ENCODE measurements at places on chromosomes 16 and 17.
A peak's percentile ranks its signal among the peaks of the same experiment; 100 is the strongest.

DNA sequence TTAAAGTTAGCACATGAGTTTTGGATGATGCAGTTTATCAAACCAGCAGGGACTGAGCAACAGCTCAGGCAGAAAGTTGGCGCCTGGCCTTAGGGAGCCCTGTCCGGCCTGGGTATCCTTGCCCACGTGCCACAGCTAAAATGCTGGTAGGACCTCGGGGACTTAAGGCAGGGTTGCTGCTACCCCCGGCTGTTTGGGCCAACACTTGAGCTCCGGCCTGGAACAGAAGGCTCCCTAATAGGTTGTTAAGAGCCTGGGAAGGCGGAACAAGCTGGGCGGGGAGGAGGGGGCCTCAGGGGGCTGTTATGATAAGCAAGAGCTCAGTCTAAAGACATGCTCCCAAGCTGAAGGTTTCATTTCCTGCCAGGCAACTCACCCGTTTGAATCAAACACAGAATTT is 39.7 kb downstream of the CUEDC1 start:
- no peak for DNase-seq

- no peak for DNase-seq
These were observed 42.2 kb downstream of the CCDC57 start for GRCh38 chr17:82170412-82170961.

- no peak for DNase-seq
These were observed 21.0 kb downstream of the MRM3 start for GRCh38 chr17:802901-803881.

DNA sequence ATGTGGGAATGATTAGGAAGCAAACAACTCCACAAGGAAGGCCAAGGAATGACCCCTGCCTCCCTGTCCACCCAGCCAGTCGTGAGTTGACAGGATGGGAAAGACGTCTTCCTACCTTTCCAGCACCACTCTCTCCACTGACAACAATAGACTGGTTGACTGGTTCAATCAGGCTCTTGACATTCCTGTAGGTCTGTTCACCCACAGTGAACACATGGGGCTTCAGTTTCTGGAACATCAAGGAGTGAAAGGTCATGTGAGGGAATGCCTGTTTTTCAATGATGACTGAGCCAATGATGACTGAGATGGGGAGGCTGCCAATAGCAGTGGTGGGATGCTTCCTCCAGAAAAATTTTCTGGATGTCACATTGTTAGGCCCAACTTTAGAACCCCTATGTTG is 9.6 kb downstream of the MYO19 start:
- peak; percentile 2 for DNase-seq

GRCh38 chr16:59905131-59905530 is 1171.0 kb upstream of the GOT2 start:
- DNase-seq: no peak

DNA sequence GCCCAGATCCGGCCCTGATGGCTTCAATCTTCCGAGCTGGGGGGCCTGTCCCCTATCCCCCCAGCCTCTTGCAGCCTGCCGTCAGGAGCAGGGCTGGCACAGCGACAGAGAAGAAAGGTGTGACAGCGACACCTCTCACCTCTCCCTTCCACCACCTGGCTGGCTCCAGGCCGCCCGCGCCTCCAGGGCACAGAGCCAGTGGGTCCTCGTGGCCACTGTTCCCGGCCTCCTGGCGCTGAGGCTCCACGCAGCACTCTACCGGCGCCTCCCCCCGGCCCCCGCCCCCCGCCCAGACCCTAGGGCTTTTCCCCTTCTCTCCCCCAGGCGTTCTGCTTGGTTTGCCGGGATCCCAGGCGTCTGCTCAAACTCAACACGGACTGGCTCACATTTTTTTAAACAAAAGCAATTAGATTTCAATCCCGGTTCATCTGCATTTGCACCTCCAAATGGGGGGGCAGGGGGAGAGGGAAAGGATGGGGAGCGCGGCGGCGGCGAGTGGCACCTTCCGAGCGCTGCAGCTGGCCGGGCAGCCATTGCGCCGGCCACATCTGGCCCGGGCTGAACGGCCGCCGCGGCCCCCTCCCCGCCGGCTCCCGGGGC is 12.8 kb upstream of the CBX8 start:
- no peak for DNase-seq

DNA sequence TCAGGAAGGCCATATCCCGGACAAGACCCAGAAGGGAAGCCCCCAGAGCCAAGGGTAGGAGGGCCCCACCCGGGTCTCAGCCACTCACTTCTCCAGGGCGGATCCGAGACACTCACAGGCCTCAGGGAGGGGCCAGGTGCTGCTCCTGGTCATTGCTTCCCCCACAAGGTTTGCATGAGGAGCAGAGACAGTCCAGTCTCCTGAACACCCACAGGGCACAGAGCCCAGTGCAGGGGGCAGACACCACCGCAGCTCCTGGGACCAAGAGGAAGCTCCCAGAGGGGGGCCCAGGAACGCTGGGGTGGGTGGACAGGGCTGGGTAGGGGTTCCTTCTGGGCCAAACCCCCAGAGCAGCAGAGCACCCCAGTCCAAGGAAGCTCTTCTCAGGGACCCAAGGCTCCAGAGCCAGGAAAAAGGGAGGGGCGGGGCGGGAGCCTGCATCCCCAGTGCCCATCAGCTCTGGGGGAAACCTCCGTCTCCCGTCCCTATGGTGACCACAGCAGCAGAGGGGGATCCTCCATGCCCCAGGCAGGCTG is 709 bp upstream of the MRPL28 start:
- DNase-seq: no peak

- DNase-seq: no peak
These were observed 32.8 kb upstream of the RCVRN start for GRCh38 chr17:9937901-9938300.

- peak; percentile 86 for DNase-seq
These were observed 80.5 kb downstream of the MYH13 start for GRCh38 chr17:10292057-10292937.

DNA sequence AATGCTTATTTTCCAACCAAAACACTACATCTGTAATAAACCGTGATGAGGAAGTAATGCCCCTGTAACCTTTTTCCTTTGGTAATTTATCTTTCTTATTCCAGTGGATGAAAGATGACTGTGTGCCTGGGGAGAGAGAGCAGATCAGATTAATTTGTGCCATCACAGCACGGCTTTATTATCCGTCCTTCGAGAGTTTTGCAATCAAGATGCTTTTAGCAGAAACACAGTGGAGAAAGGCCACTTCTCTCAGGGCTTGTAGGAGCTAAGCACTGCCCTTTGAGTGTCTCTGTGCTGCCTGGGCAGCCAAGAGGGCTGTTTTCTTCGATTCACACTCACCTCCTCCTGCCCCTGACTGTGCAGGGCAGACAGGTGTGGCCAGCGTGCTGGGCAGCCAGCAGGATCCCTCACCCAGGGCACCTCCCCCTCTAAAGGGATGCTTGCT is 190.2 kb downstream of the PRKCA start:
- no peak for DNase-seq

DNA sequence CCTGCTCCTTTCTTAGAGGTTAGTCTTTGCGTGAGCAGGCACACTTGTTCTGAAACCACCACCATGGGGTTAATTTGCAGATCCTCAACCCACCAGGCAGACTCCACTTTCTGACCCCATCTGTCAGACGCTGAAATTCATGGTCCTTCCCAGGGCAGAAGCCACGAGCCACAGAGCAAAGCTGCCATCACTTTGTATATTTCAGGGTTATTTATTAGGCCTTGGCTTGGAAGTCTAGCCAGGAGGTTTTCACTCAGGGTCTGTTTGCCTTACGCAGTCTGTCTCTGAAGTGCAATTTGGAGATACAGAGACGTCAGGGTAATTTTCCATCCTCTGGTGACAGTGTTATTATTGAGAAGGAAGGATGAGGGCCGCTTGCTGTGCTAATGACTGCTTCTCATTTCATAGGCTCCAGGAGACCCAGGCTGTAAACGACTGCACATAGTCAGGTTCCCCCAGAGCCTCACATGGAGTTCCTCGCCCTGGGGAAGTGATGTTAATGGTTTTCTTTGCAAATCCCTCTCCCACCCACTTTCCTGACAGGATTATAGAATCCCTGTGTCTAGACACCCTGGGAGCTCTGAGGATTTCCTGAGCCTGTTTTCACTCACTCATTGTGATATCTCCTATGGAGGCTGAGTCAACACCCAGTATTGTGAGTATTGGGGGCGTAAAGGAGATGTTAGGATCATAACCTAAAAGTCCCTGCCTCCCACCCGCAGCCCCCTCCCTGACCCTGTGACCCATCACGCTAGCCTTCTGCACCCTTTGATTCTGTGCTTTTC is 269.0 kb downstream of the ABCC12 start:
- no peak for DNase-seq

GRCh38 chr17:19343671-19344151 is 18.8 kb downstream of the B9D1 start:
- no peak for DNase-seq

DNA sequence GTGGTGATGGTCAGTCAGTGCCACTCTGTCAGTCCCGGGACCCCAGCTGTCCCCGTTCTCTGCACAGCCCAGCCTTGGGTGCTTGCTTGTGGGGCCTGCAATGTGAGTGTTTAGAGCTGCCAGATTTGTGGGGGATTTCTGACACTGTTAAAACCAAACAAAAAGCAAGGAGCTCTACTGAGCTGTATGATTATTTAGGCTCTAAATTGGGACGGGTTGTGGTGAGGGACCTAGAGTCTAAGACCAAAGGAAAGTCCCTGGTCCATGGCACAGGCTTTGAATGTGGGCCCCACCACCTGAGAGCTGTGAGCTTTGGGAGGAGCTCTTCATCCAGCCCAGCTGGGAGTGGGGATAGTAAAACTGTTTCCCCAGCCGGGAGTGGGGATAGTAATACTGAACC is 63.3 kb downstream of the KSR1 start:
- no peak for DNase-seq

DNA sequence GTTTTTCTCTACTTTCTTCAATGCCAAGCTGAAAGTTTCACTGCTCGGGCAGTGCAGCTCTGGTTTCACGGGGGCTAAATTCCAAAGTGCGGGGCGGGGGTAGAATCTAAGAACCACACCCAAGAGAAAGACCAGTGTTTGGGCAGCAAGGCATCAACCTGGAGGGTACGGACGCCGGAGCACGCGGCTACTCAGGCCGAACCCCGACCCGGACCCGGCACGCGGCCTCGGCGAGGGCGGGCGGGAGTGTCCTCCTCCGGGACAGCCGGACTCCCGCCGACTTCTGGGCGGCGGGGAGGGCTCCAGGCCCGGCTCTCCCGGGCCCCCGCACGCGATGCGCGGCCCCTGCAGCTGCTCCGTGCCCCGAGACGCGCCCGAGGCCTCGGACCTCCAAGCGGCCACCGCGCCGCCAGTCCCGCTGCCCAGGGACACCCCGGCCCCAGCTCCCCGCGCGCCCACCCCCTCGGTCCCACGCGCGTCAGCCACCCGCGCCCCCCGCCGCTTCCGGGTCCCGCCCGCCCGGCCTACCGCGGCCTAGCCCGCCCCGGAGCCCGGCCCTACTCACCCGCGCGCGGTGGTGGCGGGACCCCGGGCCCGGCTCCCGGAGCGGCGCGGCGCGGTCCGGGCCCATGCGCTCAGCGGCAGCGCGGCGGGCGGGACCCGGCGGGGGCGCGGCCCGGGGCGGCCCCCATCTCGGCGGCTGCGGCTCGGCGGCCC is 561 bp downstream of the AXIN1 start:
- peak; percentile 67 for DNase-seq

- peak; percentile 76 for DNase-seq
These were observed 57.1 kb upstream of the WSB1 start for GRCh38 chr17:27236717-27237315.

DNA sequence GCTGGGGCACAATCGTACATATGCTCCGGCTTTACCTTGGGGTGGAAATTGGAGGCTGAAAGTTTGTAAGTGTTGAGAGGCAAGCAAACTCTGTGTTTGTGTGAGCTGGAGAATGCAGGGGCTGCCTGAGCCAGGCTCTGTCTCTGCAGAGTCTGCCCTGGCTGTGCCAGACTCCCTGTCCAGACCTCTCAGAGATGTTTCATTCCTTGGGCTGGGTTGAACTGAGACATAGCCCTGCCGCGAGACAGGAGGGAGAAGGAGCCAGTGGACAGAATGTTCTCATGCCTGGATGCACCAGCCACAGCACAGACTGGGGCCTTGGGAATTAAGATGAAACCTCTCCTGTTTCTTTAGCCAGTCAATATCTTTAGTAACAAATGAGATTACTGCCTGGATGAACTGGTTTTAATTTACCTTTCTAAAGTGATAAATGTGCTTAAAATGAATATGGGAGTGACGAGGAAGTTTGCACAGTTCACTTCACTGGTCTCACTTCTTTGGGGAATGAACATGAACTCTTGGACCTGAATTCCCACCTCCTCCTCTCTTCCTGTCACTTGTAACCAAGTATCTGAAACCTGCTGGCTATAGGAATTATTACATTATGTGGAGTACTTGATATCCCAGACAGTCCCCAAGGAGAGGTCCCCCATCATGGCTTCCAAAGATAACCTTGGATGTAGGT is 40.1 kb downstream of the YPEL2 start:
- DNase-seq: peak; percentile 60

DNA sequence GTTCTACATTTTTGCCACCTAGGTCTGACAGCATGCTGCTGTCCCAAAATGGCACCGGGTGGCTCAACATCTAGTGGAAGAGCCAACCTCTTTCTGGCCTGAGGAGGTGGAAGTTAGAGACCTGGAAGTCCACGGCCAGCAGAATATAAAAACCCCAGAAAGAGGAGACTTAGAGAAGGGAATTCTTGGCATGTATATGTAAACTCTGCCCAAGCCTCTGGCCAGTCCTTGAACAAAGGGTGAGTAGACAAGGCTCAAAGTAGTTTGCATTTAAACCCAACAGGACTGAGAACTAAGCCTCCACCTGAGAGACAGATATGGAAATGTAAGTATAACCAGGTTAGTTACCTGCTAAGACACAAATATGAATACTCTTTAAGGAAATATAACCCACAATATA is 210.3 kb downstream of the GRIN2A start:
- DNase-seq: no peak

DNA sequence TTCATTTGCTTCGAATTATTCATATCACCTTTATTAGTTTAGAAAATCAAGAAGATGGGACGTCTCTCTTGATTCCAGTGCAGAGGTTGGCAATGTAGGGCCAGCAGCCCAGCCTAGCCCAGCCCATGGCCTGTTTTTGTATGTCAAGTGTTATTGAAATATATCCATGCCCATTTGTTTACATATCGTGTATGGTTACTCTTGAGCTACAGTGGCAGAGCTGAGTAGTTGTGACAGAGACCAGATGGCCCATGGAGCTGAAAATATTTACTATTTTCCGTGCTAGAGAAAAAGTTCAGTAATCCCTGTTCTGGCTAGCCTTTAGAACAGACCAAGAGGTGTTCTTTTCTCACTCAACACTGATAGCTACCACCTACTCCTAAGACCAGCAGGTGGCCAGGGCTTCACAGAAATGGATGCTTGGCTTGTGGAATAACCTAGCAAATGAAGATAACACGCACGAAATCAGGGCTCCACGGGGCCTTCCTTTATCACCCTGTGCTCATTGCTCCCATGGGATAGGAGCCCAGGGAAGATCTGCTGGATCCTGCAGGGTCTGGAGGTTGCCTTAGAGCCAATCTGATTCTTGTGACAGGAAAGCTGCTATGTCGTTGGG is 123.2 kb upstream of the ANKFN1 start:
- DNase-seq: no peak

DNA sequence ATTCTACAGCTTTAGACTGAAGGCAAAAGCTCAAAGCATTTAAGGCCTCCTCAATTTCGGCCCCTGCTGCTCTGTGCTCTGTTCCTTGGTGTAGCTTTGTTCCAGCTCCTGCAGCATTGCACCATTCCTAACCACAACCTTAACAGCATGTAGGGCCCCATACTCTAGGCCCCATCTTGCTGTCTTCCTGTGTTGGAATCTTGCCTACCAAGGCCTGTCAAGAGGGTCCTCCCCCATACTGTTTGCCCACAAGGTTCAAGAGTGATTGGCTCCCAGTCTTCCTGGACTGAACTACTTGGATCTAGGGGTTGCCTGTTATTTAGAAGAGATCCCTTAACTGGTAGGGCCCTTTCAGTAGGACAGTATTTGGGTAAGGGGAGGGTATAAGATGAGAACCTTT is 26.8 kb downstream of the TRPV2 start:
- no peak for DNase-seq
